ENCODE measurements at places on chromosomes 2 and 18. TPM values are rescaled to one million over a fixed set of nuclear protein-coding genes. Genes with fewer than 3 reads are reported as not detected.

The OR6B2 gene
- not detected for total RNA-seq

The NT5C1B gene
- not detected for total RNA-seq

DNA sequence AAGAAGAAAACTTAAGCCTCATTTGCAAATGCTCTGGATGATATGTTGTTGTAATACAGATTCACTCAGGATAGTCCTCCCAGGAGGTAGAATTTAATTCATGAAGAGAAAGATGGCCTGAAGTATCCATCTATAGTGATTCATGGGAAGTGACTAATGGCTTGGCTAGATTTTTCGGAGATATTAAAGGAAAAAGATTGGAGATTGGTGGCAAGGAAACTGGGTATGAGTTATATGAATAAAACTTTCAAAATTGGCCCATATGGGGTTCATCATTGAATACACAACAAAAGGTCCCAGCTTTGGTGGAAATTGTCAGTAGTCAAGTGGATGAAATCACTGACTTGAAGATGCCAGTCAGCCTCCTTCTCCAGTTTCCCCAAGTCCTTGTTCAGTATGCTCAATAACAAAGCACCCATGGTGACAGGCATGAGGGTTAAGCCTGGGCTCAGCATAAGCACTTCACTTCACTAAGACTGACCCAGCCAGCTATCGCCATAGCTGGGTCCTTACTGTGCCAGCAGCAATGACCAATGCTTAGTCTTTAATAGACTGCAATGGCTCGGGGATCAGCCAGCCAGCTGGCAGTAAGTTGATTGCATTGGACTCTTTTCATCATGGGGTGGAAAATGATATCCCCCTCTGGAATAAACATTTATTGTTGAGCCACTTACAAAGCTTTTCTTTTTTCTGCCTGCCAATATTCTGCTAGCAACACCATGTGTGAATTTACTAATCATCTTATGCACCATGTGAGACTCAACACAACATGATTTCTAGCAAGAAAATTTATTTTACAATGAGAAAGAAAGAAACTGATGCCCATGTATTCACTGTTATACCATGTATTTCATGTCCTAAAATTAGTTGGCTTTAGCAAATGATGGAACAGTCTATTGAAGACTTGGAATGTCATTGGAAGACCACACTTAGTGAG, 176.6 kb upstream of the TACR1 start:
- DNase-seq, result no peak

DNA sequence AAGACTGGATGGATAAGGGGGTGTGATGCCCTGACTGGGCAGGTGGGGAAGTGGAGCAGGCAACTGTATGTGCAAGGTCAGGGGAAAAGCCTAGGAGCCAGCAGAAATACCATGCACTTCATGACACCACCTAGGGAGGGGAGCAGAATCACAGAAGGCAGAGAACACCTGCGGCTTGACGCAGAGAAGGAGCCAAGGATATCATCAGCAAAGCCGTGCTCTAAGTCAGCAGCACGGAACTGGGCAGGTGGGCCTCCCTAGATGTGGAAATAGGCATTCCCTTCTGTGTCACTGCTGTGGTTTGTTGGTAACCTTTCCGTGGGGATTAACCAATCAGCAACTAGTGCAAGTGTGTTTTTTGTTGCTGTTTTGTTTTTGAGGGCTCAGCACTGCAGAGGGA, 41.3 kb downstream of the HDLBP start:
- no peak for DNase-seq

GRCh38 chr2:240935103-240935876, 29.2 kb downstream of the CROCC2 start:
- DNase-seq, result peak; percentile 35

- DNase-seq, result no peak
These were observed 347.6 kb upstream of the SMIM21 start for GRCh38 chr18:75775121-75775520.

- DNase-seq, result no peak
These were observed 132.0 kb downstream of the ALPK2 start for GRCh38 chr18:58496937-58497336.

DNA sequence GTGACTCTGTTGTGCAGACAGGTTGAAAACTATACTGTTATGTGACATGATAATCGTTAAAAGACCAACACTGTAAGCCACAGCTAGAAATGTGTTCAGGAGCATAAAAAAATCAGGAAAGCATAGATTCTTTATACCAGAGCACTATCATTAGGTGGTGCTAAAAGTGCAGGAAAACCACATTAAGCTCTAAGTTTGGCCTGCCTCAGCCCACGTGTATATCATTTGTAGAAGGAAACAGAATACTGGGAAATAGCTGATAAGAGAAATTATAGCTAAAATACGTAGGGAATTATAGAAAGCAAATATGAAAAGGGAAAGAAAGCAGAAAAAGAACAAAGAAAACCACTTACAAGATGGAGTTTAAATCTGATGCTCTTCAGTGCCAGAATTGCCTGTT, 26.5 kb upstream of the C2orf74 start:
- DNase-seq, result no peak

DNA sequence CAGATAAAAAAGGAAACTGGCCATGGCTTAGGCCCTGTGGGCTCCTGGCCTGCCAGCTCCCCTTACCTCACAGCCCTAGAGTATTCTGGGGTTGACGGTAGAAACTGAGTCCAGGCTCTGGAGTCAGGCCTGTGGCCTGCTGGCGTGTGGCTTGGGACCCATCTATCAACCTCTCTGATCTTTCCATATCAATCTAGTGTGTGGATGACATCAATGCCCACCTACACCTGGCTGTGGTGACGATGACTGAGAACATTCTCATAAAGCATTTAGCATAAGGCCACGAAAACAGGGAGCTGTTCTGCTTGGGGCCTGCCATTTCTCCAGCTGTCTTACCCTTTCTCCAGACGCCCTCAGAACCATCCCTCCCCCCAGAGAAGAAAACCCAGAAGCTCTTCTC, 17.9 kb downstream of the PCARE start:
- DNase-seq, result no peak

Measured in ovary (tissue), 10 donors.